ENCODE measurements at places on chromosomes 7 and 10.

GRCh38 chr10:68957654-68958053 is 1.7 kb downstream of the DDX21 start:
- no peak for DNase-seq

GRCh38 chr7:23106057-23106822 is 655 bp downstream of the KLHL7 start:
- peak; percentile 29 for DNase-seq

DNA sequence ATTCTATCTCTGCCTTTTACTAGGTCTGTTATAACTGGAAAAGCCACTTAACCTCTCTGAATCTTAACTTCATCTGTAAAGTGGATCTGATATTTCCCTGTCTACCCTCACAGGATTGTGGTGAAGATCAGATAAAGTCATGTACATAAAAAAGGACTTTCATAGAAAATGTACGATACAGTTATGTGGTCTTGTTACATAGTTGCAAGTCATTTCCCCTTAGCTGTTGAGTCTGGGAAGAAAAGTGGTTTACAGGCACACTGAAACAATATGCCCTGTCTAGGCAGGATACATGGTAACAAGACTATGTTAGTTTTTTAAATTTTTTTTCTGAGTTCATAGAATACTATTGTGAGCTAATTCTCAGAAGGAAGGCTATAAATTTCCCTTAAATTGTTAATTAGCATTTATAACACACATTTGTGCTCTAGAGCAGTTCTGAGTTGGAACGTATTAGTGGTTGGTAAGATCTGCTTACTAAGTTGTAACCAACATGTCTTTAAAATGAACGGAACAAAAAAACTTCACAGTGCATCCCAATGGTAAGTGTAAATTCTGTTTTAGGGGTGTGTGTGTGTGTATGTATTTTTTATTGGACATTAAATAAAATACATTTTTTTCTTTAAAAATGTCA is 7.1 kb upstream of the GSTO1 start:
- DNase-seq, result no peak

DNA sequence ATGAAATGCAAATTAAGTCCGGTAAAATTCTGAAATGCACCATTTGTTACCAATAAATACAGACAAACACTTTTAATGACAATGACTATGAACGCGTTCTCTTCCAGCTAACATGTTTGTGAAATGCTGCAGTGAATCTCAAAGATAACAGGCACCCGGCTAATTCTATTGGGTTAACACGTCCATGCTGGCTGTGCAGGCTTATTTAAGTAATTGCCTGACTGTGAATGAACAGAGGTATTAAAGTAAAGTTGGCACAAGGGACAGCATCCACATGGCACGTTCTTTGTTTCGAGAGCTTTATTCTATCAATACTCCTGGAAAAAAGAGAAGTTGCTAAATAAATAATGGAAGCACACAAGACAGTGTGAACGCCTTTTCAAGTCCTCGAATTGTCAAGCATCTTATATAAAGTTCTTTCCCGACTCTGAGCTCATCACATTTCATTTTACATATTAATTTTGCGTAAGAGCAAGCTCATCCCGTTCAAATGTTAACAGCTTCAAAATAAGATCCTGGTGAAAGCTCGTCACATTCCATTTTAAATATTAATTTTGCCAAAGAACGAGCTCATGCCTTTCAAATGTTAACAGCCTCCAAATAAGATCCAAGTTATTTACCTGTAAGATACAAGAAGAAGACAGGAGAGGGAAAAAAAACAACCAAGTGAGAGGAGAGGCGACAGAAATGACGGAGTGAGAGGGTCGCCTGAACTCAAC is 111.3 kb upstream of the RHEB start:
- DNase-seq, result no peak

- no peak for DNase-seq
Observed at GRCh38 chr7:107857541-107857912, 33.5 kb upstream of the DLD start.

Measured in stimulated activated CD4-positive, alpha-beta T cell treated with anti-CD3 and anti-CD28 coated beads, TNF-alpha, amount 100 ng/mL, for 48 hours (primary cell).